ENCODE measurements at places on chromosomes 12 and 14.

DNA sequence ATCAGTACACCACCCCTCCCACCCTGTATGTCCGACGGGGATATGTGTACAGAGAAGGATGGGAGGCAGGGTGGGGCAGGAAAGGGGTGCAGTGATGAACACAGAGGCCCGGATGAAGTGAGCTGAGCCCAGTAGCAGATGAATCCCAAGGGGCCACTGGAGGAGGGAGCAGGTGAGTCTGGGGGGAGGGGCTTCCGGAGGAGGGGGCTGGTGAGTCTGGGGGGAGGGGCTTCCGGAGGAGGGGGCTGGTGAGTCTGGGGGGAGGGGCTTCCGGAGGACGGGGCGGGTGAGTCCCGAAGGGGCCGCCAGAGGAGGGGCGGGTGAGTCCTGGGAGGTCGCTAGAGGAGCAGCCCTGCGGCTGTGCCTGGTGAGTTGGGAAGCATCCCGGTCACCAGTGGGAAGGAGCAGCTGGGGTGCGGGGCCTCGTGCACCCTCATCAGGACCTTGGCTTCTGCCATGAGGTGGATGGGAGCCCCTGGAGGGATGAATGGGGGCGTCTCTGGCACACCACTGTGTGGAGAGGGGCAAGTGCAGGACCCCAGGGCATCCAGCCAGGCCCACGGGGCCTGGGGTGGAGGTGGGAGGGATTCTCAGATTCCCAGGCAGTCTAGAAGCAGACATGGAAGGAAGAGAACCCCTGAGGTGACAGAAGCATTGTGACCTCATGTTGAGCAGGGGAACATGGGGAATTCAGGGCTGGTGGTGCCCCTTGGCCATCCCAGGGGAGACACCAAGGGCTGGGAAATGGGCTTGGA lies 14.0 kb downstream of the BEGAIN start:
- DNase-seq: no peak

GRCh38 chr14:64724578-64724930 lies 20.3 kb downstream of the PLEKHG3 start:
- no peak for DNase-seq

DNA sequence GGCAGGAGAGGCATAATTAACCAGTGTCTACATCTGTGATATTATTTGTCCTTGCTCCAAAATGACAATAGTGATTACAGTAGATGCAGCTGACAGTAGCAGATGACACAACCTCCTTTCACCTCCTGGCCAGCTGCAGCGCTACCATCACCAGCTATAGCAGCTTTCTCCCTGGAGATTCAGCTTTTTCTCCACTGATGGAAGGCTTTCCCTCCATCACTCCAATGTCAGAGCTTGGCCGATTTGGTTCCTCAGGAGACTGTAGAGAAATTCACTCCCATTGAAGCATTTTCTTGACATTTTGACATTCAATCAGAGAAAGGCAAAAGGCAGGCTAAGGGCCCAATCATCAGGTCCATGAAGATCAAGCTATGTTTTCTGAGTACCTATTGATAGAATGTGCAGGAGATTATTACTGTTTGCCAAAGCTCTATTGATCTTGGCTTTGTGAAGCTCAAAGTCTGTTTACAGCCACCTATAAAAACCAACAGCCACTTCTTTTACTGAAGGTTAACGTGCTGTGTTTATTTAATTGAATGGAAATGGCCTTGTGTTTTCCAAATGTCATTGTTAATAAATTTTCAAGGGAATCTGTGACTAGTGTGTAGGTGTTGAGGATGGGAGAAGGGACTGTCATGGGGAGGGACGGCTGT lies 785.1 kb downstream of the DIO2 start:
- no peak for DNase-seq

DNA sequence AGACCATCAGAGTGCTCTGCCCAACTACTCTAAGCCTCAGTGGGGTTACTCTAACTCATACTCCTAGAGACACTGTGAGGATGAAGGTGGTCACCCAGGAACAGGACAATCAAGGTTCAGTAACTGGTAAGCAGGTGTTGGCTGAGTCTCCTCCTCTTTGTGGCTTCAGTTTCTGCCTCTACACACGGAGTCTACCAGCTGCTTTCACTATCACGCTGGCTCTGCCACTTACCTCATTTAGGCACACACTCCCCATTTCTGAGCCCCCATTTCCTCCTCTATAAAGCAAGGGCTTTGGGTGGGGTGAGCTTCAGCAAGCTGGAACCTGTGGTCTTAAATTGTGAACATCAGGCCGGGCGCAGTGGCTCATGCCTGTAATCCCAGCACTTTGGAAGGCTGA lies 7.3 kb upstream of the TCHP start:
- no peak for DNase-seq

- no peak for DNase-seq
Measured at GRCh38 chr14:102901633-102902032, 20.8 kb upstream of the AMN start.

DNA sequence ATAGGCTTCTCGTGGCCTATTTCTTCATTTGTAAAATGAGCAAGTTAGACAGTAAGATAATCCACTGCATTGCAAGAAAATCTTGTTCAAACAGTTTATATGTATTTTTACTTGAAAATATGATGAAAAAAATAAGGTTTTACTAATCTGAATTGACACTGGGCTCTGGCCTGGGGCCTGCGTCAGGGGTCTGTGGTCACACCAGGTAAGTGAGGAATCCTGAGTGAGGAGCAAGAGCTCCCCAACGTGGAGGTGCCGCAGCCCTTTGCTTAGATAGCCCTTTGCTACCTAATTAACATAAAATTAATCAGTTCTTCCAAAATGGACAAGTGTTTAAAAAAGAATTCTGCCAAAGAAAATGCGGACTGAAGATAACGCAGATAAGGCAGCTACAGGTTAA lies 39.1 kb upstream of the STAB2 start:
- DNase-seq: no peak

DNA sequence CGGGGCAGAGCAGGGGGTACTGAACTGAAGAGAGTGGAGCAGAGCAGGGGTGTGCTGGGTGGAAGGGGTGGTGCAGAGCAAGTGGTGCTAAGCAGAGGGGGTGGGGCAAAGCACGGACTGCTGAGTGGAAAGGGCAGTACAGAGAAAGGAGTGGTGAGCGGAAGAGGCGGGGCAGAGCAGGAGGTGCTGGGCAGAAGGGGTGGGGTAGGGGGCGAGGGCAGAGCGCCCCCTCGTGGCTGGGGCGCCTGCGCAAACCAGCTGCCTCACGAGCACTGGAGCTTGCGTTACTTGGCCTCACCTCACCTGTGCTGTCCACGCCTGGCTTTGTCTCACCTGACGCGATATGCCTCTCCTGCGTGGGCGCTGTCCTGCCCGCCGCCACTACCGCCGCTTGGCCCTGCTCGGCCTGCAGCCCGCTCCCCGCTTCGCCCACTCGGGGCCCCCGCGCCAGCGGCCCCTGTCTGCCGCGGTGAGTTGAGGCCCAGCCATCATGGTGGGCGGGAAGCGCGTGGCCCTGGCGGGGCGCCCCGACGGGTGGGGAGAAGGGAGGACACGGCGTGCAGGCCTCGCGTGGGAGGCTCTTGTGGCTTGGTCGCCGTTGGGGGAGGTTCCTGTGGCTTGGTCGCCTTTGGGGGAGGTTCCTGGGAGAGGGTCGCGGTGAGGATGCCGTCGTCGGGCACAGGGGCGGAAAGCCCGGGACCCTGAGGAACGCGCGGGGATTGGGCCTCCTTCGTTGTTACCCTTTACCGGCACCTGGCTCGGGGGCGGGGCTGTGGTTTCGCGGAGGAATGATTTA lies at the start of gene COX8C:
Gene COX8C, plus strand, starts transcription at position 257 of the 796 bp plus-strand sequence. Its CDS starts 87 bp downstream, at position 344.
- no peak for DNase-seq

DNA sequence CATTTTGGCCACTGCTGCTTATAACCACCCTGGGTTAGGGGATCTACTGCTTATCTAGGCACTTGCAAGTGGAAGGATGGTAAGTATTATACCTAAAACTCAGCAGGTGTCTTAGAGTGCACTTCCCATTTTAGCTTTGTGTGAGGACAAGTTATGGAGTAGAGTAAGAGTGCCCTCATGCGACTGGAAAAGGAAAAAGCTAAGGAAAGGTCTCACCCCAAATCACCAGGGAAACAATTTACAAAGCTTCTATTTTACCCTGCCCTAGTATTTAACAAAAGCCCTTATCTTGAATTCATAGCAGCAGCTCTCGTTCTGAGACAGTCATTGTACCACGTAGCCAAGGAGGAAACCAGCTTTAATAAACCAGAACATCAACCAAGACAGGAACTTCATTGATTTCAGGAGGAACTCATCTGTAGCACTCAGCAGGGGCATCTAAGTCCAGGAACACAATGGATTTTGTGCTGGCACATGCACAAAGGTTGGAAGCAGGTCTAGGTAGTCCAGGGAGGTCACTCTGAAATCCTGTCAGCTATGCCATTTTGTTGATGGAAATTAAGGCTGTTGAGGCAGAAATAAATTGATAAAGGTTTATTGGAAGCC lies 2.9 kb downstream of the RDH12 start:
- no peak for DNase-seq

DNA sequence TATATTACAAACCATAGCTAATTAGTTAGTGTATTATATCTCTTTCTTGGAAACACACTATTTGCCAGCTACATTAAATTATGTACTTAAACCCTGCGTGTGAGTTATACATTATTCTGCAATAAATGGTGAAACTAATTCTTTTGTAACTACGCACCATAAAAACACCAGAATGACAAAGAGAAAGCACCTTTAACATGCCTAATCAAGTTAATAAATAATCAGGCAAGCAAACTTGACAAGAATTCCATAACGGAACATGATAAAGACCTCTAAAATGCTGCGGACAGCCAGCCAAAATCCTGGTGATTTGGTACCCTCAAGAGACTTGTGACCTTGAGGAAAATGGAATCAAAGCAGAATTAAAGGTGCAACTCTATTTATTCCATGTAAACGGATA lies 375.3 kb upstream of the KITLG start:
- no peak for DNase-seq

DNA sequence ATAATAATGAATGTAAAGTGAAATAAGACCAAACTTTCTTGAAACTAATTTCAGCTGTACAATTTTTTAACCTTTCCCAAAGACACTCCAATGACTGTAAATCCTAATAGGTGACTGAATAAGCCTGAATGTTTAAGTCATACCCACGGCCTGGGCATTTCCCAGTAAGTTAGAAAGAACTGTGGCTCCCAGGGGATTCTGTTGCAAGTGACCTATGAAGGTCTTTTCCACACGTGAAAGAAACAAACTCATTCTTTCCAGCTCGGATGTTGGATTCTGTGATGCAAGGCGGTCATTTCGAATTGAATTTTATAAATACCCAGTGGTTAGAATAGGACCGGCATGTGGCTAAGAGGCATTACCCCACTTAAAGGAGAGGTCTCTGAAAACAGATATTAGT lies 1134.4 kb downstream of the GALC start:
- DNase-seq: no peak

DNA sequence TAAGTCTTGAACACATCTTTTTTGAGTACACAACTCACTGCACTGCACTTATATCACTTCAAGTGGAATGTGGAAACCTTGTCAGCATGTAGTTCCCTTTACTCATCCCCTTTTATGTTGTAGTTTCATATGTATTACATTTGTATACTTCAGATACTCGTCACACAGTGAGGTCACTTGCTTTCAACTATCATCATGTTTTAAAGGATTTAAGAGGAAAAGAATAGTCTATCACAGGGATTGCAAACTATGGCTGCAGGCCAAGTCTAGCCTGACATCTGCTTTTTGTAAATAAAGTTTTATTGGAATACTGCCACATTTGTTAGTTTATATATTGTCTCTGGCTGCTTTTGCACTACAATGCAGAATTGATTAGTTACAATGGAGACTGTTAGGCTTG lies 24.3 kb downstream of the CNOT2 start:
- DNase-seq: no peak

DNA sequence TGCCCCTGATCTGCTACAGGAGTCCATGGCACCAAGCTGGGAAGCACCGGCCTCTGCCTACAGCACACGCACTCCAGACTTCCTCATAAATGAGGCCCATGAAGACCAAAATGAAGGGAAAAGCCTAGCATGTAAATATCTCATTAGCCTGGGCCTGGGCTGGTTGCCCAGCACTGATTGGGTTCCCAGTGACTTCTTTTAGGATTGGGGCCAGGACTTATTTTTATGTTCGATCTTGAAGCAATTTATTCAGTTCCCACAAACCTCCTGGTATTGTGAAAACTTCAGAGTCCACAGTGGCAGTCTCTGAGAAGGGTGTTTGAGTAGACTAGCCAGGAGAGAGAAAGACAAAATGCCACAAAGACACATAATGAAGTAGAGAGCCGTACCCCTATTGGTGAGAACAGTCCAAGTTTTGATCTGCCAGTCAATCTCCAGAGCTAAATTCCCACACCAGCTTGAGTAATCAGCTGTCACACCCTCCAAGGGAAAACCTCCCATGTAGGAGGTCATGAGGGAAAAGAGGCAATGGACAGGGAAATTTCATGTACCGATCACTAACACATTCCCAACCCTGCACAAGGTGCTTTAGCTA lies 78.2 kb downstream of the PHLDA1 start:
- DNase-seq: no peak

DNA sequence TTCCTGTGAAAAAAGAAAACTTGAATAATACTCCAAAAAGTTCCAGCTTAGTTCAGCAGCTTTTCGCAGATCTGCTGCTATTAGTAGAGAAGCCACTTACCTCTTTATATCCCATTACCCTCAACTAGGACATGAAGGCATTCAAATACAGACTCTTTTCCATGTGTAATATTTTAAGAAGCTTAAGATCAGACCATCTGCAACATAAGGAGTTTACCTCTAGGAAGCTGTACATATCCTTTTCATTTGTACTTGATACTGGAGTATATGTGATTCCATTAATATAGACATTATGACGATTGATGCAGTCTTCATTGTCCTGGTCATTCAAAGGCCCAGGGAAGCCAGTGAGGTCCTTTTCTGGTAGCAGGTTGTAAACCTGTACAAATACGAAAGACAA lies 20.4 kb downstream of the A2M start:
- DNase-seq: no peak

DNA sequence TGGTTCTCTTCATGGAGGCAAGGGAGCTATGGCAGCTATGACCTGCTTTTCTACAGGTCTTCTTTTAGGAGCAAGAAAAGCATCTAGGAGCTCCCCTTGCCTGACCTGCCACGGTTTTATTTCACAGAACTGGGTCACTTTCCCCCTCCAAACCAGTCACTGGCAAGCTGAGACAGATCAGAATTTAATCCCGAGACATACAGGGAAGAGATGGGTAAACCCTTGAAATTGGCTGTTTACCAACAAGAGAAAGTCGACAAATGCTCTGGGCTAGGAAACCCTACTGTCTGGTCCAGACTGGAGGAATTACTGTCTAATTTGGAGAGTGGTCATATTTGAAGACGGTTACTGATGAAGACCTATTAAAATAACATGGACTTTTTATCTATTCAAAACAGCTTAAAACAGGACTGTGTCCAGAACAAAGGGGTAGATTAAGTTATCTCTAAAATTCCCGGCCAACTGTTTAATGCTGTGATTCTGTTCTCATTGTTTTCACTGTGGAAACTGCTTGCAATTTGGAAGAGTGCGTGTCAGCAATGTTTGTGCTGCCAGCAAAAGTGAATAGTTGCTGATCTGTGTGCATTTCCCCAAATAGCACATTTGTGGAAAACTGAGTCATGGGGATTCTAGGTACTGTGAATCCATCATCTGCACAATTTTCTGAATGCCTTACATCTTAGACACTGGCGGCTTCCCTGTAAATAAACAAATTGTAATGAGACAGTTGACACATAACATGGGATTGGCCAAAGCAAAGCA lies 73.4 kb upstream of the EEA1 start:
- no peak for DNase-seq
